AG04450 (cell line): ENCODE measurements at places on chromosomes 5 and 9. TPM values are rescaled to one million over a fixed set of nuclear protein-coding genes. Genes with fewer than 3 reads are reported as not detected.

DNA sequence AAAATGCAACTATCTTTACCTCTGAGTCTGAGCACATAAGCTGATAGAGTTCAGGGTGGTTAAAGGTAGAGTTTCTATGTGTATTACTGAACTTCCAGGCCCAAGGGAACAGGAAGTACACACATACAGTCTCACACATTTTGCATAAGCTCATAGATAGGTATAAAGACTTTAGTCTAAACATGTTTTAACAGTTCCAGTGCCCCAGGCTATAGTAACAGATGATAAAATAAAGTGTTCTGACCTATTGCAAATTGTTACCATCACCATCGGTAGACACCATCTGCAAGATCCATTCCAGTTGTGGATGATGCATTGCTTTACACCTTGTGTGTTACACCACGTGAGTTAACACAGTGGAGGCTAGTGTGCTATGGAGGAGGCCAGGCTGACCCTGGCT lies 95.8 kb downstream of the TMEM174 start:
- DNase-seq = no peak

- DNase-seq = no peak
These were observed 497.0 kb upstream of the TNC start for GRCh38 chr9:115615000-115615401.

GRCh38 chr5:170302653-170303501 lies 5.3 kb upstream of the LCP2 start:
- DNase-seq = no peak

DNA sequence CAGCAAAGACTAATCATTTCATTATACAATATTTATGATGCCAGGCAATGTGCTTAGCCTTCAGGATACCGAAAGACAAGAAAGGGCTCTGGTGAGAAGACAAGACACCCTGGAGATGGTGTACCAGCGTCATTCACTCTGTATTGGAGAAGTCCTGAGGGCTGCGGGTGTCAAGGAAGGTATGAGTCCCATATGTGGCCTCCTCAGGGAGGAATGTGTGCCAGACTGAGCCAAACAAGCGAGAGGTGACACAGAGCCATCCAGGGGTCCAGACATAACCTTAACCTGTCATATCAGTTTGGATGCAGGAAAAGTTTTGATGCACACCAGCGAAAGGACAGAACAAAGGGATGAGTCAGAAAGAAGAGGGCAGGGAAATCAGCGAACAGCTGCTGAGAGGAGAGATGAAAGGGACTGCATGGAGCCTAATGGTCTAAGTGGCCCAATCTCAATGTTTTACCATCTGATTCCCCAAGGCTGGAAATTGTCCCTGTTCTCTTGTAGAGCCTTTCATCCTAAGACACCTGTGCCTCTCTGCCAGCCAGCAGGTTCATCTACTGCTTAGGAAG lies 38.9 kb downstream of the ADRA1B start:
- no peak for DNase-seq

- no peak for DNase-seq
These were observed 56.0 kb upstream of the PCAT7 start for GRCh38 chr9:94498801-94499453.

DNA sequence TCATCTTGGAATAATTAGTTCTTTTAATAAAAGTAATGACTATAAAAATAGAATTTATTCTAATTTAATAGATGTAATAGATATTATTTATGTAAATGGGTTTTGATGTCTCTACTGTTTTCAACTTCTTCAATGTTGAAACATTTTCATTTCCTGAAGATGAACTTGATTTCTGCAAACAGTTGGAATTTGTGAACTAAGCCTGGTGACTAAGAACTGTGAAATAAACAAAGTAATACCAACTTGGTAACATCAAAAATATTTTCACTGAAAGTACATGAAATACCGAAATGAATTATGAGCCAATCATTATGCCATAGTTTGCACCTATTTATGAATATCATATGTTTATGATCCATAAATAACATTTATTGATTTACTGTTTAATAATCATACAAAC lies 143.8 kb upstream of the FGF10 start:
- DNase-seq = no peak

GRCh38 chr9:110050925-110051355 lies 157.0 kb downstream of the C9orf152 start:
- DNase-seq = peak; percentile 80

DNA sequence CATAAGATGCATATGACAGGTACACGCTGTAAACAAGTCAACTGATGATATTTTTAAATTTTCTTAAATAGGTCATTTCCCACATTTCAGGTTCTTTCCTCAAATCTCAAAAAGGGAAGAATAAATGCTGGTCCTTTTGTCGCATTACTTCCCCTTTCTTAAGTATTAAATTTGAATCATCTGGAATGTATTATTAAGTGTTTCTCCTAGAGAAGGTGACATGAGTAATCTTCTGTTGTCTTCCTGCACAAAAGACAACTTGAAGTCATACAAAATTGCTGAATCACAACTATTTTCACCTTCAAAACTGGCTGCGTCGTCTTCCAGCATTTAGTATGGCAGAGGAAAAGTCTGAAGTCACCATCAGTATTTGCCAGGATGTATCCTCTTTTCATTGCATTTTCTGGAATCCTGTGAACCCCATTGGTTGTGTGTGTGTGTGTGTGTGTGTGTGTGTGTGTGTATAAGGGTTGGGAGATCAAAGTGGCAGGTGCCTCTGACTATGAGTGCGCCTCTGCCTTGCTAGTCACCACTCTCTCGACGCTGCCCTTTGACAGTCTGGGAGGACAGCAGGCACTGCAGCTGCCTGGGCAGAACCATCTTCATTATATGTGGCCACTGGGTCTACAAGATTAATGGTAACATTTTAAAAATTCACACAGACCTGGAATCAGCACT lies 86.9 kb downstream of the MVB12B start:
- no peak for DNase-seq

DNA sequence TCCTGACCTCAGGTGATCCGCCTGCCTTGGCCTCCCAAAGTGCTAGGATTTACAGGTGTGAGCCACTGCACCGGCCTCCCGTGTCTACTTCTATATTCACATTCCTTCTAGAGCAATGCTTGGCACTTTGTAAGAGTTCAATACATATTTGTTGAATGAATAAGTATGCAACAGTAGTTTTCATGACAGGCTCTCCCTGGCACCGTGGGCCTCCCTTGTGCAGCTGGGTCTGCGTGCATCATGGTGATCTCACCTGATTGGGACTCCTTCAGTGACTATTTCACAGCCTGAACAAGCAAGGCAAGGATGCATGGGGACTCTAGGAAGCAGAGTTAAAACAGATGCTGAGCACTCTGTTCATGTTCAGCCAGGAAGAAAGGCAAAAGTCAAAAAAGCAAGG lies 6.8 kb upstream of the ZBTB34 start:
- DNase-seq = peak; percentile 20

GRCh38 chr5:38725371-38725865 lies 120.4 kb upstream of the OSMR start:
- no peak for DNase-seq

DNA sequence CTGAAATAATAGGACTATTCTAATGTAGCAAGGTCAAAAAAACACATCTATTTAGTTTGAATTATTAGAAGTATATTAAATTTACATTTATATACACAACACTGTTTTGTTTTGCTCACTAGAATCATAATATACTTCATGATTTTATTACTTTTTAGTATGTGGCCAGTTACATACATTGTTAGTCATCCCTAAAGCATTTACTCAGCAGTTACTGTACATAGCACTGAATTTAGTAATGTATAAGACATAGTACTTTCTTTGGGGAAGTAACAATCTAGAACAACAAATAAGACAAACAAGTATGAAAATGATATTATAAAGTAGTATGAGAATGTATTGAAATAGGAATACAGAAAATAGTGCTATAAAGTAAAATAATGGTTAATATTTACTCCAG lies 28.2 kb downstream of the ERCC8 start:
- DNase-seq = no peak

LOX gene
- 228 and 239 TPM in 2 replicates for polyA plus RNA-seq

GRCh38 chr5:178793151-178793550 lies 62.7 kb upstream of the ZNF354A start:
- DNase-seq = no peak

- DNase-seq = no peak
These were observed 1651.5 kb downstream of the EFNA5 start for GRCh38 chr5:106019261-106019660.

NTRK2 gene
- polyA plus RNA-seq = not detected in 2 replicates

DNA sequence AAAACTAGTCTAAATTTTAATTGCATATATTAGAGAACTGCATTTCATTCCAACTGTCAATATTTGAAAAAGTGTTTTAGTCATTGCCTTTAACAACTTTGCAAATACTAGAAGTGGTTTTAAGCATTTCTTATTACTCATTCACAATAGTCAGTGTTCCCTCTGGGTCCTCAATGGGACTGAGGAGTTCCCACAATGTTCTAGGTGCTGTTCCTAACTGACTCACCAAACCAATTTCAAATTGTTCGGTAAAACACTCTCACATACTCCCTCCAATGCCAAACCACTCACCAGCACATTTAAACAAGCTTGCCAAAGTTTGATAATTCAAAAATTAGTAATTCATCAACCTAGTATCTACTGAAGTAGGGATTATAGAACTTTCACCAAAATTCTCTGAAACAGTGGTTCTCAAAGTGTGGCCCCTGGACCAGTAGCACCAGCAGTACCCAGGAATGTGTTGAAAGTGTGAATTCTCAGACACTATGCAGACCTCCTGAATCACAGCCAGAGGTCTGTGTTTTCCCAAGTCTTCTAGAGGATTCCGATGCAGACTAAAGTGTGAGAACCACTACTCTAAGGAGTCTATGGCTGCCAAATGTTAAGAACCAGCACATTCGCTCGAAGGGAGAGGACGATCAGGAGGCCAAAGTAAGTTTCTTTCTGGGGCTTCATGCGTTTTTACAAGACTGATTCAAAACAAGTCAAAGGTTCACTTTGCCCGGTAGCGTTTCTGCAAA lies 72.8 kb downstream of the APBA1 start:
- DNase-seq = no peak

DNA sequence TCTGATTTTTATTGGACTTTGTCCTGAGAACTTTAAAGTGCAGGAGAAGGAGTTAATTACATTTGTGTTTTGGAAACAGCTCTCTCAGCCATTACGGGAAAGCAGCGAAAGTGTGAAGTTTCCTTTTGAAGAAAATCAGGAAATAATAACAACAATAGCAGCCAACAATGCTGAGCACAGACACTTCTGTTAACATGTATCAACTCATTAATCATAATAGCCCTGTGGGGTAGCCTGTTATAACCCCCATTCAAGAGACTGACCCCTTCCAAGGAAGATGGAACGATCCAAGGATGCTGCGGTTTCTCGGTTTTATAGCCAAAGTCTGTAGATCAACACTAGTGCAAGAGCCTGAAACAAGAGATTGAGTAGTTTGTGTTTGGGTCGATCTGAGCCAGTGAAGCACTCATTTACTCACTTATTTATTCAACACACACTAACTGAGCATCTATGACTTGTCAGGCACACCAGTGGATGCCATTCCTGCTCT lies 195.5 kb downstream of the DRD1 start:
- DNase-seq = no peak

DNA sequence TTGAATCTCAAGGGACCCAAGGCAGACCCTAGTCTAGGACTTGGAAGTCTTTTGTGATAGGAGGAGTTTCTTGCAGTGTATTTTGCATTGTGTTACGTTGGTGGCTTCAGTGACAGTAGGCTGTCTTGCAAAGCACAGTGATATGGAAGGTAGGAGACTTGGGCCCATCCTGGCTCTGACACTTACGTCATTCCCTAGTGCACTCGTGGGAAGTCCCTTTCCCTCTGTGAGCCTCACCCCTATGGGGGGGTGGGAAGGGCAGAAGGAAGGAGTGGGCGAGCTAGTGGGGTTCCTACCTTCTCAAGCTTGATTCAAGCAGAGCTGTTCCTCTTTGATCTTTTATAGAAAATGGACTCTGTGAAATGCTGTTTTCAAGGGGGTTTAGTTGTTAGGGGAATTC lies 9.2 kb upstream of the TEX53 start:
- DNase-seq = no peak

GRCh38 chr5:172708183-172708505 lies 62.9 kb downstream of the DUSP1 start:
- no peak for DNase-seq

TBC1D13 gene
- 25.7 and 27.4 TPM in 2 replicates for polyA plus RNA-seq

GRCh38 chr5:40798801-40799210 lies 632 bp upstream of the PRKAA1 start:
- no peak for DNase-seq

GRCh38 chr5:55668356-55668755 lies 43.8 kb downstream of the SLC38A9 start:
- peak; percentile 66 for DNase-seq

GRCh38 chr5:98128271-98128670 lies 645.2 kb upstream of the RGMB start:
- DNase-seq = no peak

DNA sequence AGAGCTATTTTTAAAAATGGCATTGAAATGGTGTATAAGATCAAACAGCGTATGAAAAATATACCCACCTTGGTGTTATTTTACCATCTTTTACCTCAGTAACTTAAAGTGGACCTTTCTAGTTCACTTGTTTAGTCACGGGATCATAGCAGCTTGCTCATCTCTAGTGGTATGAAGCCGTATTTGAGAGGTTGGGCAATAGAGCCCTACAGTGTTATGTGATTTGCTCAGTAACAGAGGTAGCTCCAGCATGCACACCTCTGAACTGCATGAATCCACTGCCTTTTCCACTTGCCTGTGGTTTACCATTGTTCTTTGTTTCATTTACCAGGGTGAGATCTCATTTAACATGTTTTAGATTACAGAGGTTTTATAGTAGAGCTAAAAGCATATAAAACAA lies 134.4 kb downstream of the ATG10 start:
- no peak for DNase-seq

GRCh38 chr9:37464426-37465248 lies 613 bp downstream of the ZBTB5 start:
- DNase-seq = no peak

GRCh38 chr9:1434052-1434767 lies 384.1 kb downstream of the DMRT2 start:
- DNase-seq = no peak

BNC2 gene
- polyA plus RNA-seq = 46.8 and 49.0 TPM in 2 replicates

GOLM1 gene
- polyA plus RNA-seq = 64.3 and 75.0 TPM in 2 replicates

DNA sequence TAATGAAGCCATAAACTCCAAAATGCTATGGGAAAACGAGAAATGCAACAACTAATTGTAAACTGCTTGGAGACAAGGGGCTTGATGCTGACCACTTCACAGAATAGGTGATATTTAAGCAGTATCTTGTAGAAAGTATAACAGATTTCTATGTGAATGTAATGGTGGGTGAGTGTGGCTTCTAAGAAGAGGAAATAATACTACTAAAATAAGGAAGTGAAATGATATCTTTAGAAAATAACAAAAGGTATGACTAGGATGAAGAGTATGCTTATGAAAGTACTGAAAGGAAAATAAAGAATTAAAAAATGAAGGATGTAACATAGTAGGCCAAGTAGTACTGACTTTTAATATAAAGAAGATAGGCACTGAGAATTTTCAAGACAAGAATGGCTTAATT lies 94.2 kb downstream of the AGTPBP1 start:
- DNase-seq = no peak

GRCh38 chr5:102713278-102713677 lies 41.8 kb upstream of the PAM start:
- no peak for DNase-seq
